HT1080 (cell line): ENCODE measurements at places on chromosomes 12 and 14. TPM values are rescaled to one million over a fixed set of nuclear protein-coding genes. Genes with fewer than 3 reads are reported as not detected.

SYNDIG1L gene
- total RNA-seq = not detected in 2 replicates

DDX24 gene
- total RNA-seq = 180 and 197 TPM in 2 replicates

DAO gene
- total RNA-seq = not detected in 2 replicates

INHBE gene
- 1.4 and 2.1 TPM in 2 replicates for total RNA-seq

SLC5A8 gene
- not detected in 2 replicates for total RNA-seq

KRT77 gene
- total RNA-seq = not detected in 2 replicates

GPD1 gene
- total RNA-seq = 0.27 and 0.31 TPM in 2 replicates
